ENCODE measurements at places on chromosomes 16 and 17. TPM values are rescaled to one million over a fixed set of nuclear protein-coding genes. Genes with fewer than 3 reads are reported as not detected.
A peak's percentile ranks its signal among the peaks of the same experiment; 100 is the strongest.

GRCh38 chr17:43171586-43172487, 823 bp downstream of the NBR1 start:
- H3K27ac ChIP-seq = no peak overlapping the region
- no peak for DNase-seq
- no peak overlapping the region for H3K4me3 ChIP-seq
- peaks cover 14% of the 10 kb centered on the region for H3K36me3 ChIP-seq
- peaks cover 26% of the 10 kb centered on the region for H3K4me1 ChIP-seq
- H3K27me3 ChIP-seq = no peaks in the 10 kb centered on the region

DNA sequence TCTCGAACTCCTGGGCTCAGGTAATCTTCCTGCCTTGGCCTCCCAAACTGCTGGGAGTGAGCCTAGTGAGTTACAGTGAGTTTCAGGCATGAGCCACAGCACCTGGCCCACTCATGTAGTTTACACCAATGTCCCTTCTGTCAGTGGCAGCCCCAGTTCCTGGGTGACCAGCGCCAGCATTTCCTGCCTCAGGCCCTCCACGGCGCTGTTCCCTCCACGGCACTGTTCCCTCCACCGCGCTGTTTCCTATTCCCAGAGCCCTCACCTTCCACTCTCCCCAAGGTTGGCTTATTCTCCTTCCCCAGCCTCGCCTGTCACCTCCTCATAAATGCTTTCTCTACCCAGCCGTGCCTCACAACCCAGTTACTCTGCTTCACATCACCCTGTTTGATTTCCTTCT, 32.6 kb downstream of the ITGAE start:
- peaks cover 3% of the 10 kb centered on the region for H3K36me3 ChIP-seq
- no peak overlapping the region for H3K27ac ChIP-seq
- H3K4me1 ChIP-seq = peaks cover 2% of the 10 kb centered on the region
- no peaks in the 10 kb centered on the region for H3K27me3 ChIP-seq

- peaks cover 1% of the 10 kb centered on the region for H3K27me3 ChIP-seq
- H3K36me3 ChIP-seq = peaks cover 6% of the 10 kb centered on the region
- H3K4me3 ChIP-seq = no peak overlapping the region
- H3K4me1 ChIP-seq = no peaks in the 10 kb centered on the region
These were observed 87.2 kb upstream of the SMIM36 start for GRCh38 chr17:55598495-55598894.

DNA sequence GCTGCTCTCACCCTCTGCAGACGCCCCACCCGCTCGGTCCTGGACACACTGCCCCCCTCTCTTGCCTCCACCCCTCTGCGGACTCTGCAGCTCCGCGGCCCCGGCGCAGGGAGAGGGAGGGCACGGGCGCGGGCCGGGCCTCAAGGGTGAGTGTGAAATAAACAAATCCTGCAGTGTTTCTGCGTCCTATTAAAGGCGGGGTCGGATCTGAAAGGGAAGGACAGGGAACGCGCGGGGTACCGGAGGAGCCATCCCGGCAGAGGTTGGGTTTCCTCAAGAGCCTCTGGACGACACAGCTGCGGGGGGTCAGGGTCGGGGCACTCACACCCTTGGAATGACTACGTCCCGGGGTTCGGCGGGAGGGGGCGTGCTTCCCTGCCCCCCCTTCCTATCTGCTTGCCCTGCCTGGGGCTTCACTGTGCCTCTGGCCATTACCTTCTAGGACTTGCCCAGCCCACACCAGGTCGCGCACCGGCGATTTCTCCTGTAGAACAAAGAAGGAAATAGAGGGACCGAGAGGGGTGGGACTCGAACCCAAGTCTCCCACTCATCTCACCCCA, 466 bp upstream of the HSF4 start:
- peaks cover 28% of the 10 kb centered on the region for H3K4me1 ChIP-seq
- peak overlapping the region; percentile 46 for H3K4me3 ChIP-seq

GRCh38 chr17:45584092-45585036, 93.8 kb upstream of the PLEKHM1 start:
- peak overlapping the region; percentile 95 for H3K4me3 ChIP-seq
- H3K36me3 ChIP-seq = peaks cover 4% of the 10 kb centered on the region
- peak overlapping the region; percentile 82 for H3K27ac ChIP-seq
- H3K4me1 ChIP-seq = peaks cover 29% of the 10 kb centered on the region
- DNase-seq = peak; percentile 94

DNA sequence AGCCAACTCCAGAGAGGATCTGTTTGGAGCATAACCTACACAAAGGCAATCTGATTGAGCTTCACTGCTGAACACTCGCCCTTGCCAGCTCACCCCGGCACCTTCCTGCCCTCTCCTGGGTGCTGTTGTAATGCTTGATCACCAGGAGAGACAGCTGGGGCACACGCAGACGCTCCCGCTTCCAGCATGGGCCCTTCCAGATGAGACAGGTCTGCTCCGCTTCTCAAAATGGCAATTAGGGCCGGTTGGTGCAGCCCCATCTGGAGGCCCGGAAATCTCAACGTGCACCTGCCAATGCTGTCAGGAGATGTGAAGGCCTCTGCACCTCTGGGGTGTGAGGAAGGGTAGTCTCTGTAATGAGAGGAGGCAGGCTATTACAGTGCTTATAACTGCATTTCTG, 206.1 kb downstream of the ABCC12 start:
- no peak overlapping the region for H3K4me3 ChIP-seq
- no peak overlapping the region for H3K27ac ChIP-seq
- no peaks in the 10 kb centered on the region for H3K4me1 ChIP-seq

- no peaks in the 10 kb centered on the region for H3K4me1 ChIP-seq
- no peak overlapping the region for H3K27ac ChIP-seq
- H3K36me3 ChIP-seq = peaks cover 10% of the 10 kb centered on the region
These were observed 28.8 kb downstream of the GINS2 start for GRCh38 chr16:85659805-85660511.

GRCh38 chr16:80791411-80791810, 13.0 kb downstream of the CDYL2 start:
- H3K36me3 ChIP-seq = no peaks in the 10 kb centered on the region
- H3K27me3 ChIP-seq = no peaks in the 10 kb centered on the region
- H3K27ac ChIP-seq = no peak overlapping the region
- H3K4me3 ChIP-seq = no peak overlapping the region
- no peaks in the 10 kb centered on the region for H3K4me1 ChIP-seq

GRCh38 chr17:29019475-29020181, 13.8 kb upstream of the SEZ6 start:
- H3K36me3 ChIP-seq = no peaks in the 10 kb centered on the region
- H3K27me3 ChIP-seq = peaks cover 76% of the 10 kb centered on the region
- DNase-seq = no peak
- no peaks in the 10 kb centered on the region for H3K4me1 ChIP-seq

DNA sequence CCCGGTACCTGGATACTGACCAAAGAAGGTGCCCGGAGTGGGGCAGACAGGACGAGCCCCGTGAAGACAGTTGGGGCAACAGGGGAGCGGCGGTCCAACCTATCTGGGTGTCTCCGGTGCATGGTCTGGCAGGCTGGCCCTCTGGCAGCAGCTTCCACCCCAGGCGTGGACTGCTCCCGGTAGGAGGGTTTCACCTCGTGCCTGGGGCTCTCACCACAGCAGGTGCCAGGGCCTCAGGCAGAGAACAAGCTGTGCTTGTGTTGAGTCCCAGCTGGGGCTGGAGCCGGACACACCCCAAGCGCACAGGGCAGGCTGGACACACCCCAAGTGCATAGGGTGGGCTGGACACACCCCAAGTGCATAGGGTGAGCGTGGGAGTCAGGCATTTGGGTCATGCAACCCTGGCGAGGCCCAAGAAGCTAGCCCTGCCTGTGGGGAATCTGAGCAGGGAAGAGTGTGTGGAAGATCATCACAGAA, 1.5 kb upstream of the FBXL16 start:
- no peak overlapping the region for H3K4me3 ChIP-seq
- peaks cover 37% of the 10 kb centered on the region for H3K27me3 ChIP-seq
- DNase-seq = no peak
- peaks cover 1% of the 10 kb centered on the region for H3K36me3 ChIP-seq
- H3K27ac ChIP-seq = no peak overlapping the region

DNA sequence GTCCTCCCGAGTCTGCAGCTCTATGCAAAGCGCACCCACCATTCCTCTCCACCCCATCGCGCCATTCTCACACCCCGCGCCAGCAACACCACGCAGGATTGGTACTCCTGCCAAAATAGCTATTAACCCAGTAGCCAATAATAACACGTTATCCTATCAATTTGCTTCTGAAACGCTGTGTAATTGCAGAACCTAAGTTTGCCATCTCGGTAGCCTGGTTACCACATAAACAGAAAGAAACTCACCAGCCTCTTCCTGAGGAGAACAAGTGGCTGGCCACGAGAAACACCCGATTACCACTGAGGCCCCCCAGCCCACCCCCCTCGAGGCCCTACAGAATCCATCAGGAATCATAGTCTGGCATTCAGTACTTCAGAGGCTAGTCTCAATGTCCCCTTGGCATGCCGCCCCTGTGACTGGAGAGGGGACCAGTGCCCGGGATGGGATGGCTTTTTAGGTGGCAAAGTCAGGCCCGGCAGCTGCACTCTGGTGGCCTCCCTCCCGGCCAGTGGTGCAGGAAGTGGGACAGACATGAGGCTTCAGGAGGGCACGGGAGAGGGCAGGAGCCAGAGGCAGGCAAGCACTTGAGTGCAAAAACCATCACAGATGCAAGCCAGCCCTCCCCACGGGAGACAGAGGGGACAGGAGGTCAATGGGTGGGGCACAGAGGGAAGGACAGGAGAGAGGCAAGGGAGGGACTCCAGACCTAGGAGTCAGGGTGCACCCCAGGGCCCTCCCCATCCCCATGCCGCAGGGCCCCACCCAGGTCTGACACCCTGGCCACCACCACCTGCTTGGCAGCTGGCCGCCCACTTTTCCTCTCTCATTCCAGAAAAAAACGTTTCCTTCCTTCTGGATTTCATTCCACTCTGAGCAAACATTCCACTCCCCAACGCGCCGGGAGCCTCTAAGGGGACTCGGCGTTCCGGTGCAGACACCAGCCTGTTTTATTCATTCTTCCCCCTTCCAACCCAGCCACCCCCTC, 192.5 kb downstream of the ZNF423 start:
- H3K36me3 ChIP-seq = no peaks in the 10 kb centered on the region
- peaks cover 20% of the 10 kb centered on the region for H3K4me1 ChIP-seq
- no peaks in the 10 kb centered on the region for H3K27me3 ChIP-seq
- DNase-seq = no peak

The RARA gene
- 59.2 TPM for total RNA-seq

Data from chondrocyte (in vitro differentiated cells).